Nucleus accumbens (tissue), 56 donors: ENCODE measurements at places on chromosomes 11 and 22.

- no peak for DNase-seq
Observed at GRCh38 chr11:69107413-69107812, 48.3 kb upstream of the SMIM38 start.

DNA sequence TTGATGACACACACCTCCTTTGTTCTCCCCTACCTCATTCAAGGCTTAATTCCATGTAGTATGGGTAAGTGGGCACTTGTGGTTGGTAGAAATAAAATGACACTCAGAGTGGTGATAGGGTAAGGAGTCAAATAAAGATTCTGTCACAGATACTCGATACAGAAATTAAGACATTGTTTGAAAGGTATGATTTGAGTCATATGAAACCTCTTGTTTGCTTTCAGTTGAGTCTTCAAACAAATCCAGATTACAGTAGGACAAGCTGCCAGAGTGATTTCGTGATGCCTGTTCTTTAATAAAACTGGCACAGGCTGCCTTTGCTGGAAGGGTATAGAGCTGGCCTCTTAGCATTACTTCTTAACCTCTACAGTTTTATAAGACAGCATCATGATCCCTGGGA lies 182.4 kb downstream of the SPON1 start:
- DNase-seq, result no peak

GRCh38 chr11:65216830-65217229 lies 35.1 kb downstream of the CAPN1 start:
- no peak for DNase-seq

GRCh38 chr11:26040339-26040738 lies 291.6 kb upstream of the ANO3 start:
- no peak for DNase-seq

DNA sequence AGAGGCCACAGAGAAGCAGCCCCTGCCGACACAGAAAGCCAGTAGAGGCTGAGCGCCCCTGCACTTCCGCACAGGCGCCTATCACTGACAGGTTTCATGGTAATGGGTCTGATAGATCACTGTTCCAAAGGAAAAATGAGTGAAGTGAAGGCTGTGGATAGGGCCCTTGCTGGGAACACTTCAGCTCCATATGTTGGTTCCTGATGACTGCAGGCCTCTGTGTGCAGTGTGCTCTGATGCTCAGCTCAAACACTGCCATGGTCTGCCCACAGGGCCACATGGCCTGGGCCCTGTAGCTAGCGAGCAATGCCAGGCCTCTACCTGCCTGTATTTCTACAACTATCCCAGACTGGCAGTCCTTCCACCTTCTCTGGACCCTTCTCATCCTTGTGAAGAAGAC lies 62.7 kb upstream of the CLTCL1 start:
- DNase-seq, result no peak
